ENCODE measurements at places on chromosomes 3 and 15.

- no peak for DNase-seq
These were observed 115.8 kb downstream of the RPLP1 start for GRCh38 chr15:69568173-69569009.

DNA sequence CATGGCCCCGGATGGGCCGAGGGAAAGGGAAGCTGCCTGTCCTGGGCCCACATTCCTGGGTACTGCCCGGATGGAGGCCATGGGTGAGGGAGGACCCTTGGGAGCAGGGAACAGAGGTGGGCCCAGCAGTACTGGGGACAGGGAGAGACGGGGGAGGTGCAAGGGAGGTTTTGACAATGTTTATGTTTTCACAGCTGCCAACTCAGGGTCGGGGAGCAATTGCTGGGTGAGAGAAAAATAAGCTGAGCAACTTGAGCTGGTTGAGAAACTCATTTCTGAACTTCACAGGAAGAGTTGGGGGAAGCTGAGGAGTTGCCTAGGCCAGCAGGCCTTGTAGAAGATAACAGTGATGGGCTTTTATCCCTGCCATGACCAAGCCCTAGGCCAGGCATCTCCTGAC lies 11.1 kb upstream of the TSPAN3 start:
- DNase-seq: no peak

DNA sequence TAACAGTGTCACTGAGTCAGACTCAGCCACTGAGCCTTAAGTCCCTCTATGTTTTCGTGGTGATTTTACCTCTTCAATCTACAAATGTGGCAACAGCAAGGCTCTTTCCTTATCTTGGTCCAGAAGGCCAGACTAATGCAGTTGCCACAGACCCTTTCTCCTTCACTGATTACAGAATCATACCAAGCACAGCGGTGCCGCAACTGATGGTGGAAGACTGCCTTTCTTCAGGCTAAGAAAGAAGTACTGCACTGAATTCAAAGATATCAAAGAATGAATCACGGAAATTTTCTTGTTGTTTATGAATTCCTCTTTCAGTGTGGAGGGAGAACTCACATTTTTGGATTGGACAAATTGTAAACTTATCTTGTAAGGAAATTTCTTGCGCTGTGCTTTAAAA lies 18.6 kb downstream of the DCP1A start:
- no peak for DNase-seq

DNA sequence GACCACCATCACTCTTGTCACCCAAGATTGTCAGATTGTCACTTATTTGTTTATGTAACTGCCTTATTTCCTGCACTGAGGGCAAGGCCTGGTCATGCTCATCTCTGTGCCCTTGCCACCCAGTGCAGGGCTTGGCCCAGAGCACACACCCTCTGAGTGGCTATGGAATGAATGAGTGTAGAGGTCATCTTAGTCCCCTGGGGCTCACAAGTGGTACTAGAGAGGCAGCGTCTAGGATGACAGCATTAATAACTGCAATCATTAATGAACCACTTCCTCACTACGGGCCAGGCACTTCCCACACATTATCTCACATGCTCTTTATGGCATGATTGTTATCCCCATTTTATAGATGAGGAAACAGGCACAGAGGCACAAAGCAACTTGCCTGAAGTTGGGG lies 117.0 kb downstream of the SMAD6 start:
- no peak for DNase-seq

GRCh38 chr15:87645723-87646122 lies 610.8 kb downstream of the NTRK3 start:
- DNase-seq: no peak

- DNase-seq: no peak
These were observed 177.1 kb upstream of the ICE2 start for GRCh38 chr15:60656041-60656440.

DNA sequence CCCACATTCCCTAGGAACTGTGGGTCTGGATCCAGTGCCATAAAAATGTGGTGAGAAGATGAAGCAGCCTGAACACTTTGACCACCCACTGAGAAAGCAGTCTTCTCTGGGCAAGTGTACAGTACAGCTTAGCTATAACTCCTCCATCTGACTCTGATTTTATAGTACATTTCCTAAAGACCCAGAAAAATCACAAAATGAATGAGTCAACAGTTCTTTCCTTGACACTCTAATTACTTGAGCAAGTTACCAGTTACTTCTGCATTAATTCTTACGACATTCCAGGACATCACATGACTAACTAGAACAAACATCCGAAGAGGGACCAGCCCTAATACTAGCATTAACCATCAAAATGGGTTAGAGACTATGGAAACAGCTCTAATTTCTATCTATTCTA lies 148.1 kb upstream of the PEX5L start:
- DNase-seq: no peak

DNA sequence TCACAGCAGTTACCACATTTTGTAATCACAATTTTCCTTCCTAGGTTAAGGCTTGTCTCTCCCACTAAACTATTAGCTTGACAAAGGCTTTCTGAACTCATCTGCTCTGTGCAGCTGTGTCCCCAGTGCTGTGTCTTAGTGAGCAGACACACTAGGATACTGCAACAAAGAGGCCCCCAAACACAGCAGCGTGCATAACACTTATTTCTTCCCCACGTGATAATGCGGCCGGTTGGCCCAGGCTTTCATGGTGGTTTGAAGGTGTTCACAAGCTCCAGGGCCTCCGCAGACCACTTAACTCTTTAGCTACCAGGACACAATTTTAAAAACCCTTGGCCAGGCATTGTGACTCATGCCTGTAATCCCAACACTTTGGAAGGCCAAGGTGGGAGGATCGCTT lies 2.2 kb upstream of the HDAC11 start:
- DNase-seq: no peak

DNA sequence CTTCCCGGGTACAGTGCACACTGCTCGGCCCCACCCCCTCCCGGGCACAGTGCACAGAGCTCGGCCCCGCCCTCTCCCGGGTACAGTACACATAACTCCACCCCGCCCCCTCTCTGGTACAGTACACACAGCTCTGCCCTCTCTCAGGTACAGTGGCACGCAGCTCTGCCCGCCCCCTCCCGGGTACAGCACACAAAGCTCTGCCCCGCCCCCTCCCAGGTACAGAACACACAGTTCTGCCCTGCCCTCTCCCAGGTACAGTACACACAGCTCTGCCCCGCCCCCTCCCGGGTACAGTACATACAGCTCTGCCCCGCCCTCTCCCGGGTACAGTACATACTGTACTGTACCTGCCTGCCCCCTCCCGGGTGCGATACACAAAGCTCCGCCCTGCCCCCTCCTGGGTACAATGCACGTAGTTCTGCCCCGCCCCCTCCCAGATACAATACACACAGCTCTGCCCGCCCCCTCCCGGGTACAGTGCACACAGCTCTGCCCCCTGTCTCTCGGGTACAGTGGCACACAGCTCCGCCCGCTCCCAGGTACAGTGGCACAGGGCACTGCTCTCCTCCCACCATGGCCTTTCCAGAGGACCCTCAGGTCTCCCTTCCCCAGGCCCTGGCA lies 16.4 kb upstream of the PRR20G start:
- no peak for DNase-seq

GRCh38 chr3:195738274-195739044 lies 17.7 kb downstream of the MUC20 start:
- no peak for DNase-seq
